Psoas muscle (tissue), 8 donors: ENCODE measurements at places on chromosomes 1 and 21. TPM values are rescaled to one million over a fixed set of nuclear protein-coding genes. Genes with fewer than 3 reads are reported as not detected.

DNA sequence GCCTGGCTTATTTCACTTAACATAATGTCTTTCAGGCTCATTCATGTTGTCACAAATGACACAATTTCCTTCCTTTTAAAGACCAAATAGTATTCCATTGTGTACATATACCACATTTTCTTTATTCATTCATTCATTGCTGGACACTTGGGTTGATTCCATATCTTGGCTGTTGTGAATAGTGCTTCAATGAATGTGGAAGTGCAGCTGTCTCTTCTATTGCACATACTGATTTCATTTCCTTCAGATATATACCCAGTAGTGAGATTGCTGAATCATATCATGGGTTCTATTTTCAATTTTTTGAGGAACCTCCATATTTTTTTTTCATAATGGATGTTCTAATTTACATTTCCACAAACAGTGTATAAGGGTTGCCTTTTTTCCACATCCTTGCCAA, 38.6 kb upstream of the WLS start:
- H3K27ac ChIP-seq, result no peak overlapping the region
- no peak overlapping the region for H3K4me3 ChIP-seq
- no peak for DNase-seq

DNA sequence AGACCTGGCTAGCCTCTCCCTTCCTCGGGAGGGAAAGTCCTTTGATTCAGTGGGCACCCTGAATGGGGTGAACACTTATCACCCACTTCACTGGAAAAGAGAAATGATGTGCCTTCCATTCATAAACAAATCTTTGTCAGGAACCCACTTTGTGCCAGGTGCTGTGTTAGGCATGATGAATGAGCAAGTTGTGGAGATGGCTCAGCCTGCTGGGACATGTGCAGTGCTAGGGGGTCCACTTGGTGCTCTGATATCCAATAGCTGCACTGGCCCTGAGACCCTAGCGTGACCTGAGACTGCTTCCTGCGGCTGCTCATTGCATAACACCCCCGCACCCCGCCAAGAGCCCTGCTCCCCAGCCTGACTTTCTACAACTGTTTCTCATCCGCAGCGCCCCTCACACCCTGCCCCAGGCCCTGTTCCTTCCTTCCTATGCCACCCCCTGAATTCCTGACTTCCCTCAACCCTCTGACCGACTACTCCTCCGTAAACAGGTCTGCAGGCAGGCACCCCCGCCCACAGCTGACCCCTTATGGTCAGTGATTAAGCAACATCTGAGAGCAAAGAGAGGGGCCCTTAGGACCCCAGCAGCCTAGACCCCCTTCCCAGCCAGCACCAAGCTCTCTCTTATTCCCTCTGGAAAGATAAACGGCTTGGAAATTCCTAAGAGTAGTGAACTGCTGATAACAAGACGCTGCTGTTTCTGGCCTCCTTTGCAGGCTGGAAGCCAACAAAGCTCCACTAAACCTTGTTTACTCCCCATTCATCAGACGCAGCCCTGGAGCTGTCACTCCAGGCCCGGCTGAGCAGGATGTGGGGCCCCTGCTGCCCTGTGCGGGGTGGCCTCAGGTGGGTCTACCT, 12.9 kb downstream of the CSRP1 start:
- H3K4me3 ChIP-seq, result no peak overlapping the region
- peaks cover 40% of the 10 kb centered on the region for H3K4me1 ChIP-seq
- no peak for DNase-seq
- no peak overlapping the region for H3K27ac ChIP-seq

- H3K4me1 ChIP-seq, result peaks cover 91% of the 10 kb centered on the region
- no peaks in the 10 kb centered on the region for H3K36me3 ChIP-seq
- H3K27ac ChIP-seq, result no peak overlapping the region
- no peaks in the 10 kb centered on the region for H3K27me3 ChIP-seq
- H3K4me3 ChIP-seq, result no peak overlapping the region
- no peak for DNase-seq
Observed at GRCh38 chr1:208154040-208154439, 90.1 kb downstream of the PLXNA2 start.

The RORC gene
- 37.5 TPM for total RNA-seq

- DNase-seq, result peak; percentile 15
- no peaks in the 10 kb centered on the region for H3K36me3 ChIP-seq
- no peak overlapping the region for H3K27ac ChIP-seq
- H3K4me3 ChIP-seq, result no peak overlapping the region
Observed at GRCh38 chr1:162475089-162475488, 22.5 kb upstream of the UHMK1 start.

The GPX7 gene
- total RNA-seq, result 12.2 TPM
